Activated CD4-positive, alpha-beta T cell treated with anti-CD3 and anti-CD28 coated beads, Interleukin-2, amount 10 ng/mL, durations not matched to agents 24 days and 14 days (primary cell): ENCODE measurements at places on chromosomes 5 and 9. TPM values are rescaled to one million over a fixed set of nuclear protein-coding genes. Genes with fewer than 3 reads are reported as not detected.

OR1Q1 gene
- not detected in 2 replicates for total RNA-seq

CAPSL gene
- not detected in 2 replicates for total RNA-seq

FOXD4L3 gene
- total RNA-seq, result not detected in 2 replicates

TRAF1 gene
- total RNA-seq, result 164 and 166 TPM in 2 replicates

TAF11L5 gene
- not detected in 2 replicates for total RNA-seq

GAS1 gene
- 0.14 TPM in 2 replicates for total RNA-seq

- H3K27ac ChIP-seq, result no peak overlapping the region
- no peaks in the 10 kb centered on the region for H3K36me3 ChIP-seq
- no peak for DNase-seq
- peaks cover 6% of the 10 kb centered on the region for H3K27me3 ChIP-seq
- H3K4me3 ChIP-seq, result no peak overlapping the region
- H3K4me1 ChIP-seq, result no peaks in the 10 kb centered on the region
Observed at GRCh38 chr9:93774331-93775102, 180.6 kb downstream of the BARX1 start.

- H3K36me3 ChIP-seq, result no peaks in the 10 kb centered on the region
- no peaks in the 10 kb centered on the region for H3K4me1 ChIP-seq
- H3K27me3 ChIP-seq, result peaks cover 13% of the 10 kb centered on the region
- no peak for DNase-seq
- H3K27ac ChIP-seq, result no peak overlapping the region
Observed at GRCh38 chr5:66680221-66680620, 84.0 kb downstream of the MAST4 start.

DNA sequence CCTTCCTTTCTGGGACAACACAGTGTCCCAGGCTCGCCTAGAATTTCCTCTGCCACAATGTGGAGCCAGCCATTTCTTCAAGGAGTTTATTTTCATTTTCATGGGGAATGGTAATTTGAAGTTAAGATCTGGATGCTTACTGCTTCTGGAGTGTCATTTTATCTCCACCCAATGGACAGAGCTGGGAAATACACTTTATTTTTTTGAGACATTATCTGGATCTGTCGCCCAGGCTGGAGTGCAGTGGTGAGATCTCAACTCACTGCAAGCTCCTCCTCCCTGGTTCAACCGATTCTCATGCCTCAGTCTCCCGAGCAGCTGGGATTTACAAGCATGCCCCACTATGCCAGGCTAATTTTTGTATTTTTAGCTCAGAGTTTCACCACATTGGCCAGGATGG, 12.7 kb upstream of the THG1L start:
- H3K4me1 ChIP-seq, result peaks cover 36% of the 10 kb centered on the region
- H3K36me3 ChIP-seq, result peaks cover 2% of the 10 kb centered on the region
- peak overlapping the region; percentile 27 for H3K4me3 ChIP-seq
- DNase-seq, result peak; percentile 72
- H3K27me3 ChIP-seq, result no peaks in the 10 kb centered on the region
- H3K27ac ChIP-seq, result peak overlapping the region; percentile 35

DNA sequence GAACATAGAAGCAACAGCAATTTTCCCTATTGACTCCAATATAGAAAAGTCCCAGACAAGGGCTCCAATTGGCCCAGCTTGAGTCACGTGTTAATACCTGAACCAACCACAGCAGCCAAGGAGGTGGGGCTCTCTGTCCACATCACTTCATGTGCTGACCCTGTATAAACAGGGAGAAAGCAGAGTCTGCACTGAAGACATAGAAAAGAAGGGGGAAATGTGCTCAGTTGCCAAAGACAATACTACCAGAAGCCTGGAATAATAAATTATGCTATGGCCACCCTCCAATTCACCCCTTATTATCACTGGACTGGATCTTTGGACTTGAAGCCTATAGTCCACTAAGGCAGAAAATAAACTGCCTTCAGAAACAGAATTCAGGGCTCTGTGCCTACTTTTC, 275.4 kb downstream of the EPB41L4A start:
- peaks cover 17% of the 10 kb centered on the region for H3K27me3 ChIP-seq
- no peak for DNase-seq
- H3K36me3 ChIP-seq, result no peaks in the 10 kb centered on the region
- no peak overlapping the region for H3K27ac ChIP-seq

DNA sequence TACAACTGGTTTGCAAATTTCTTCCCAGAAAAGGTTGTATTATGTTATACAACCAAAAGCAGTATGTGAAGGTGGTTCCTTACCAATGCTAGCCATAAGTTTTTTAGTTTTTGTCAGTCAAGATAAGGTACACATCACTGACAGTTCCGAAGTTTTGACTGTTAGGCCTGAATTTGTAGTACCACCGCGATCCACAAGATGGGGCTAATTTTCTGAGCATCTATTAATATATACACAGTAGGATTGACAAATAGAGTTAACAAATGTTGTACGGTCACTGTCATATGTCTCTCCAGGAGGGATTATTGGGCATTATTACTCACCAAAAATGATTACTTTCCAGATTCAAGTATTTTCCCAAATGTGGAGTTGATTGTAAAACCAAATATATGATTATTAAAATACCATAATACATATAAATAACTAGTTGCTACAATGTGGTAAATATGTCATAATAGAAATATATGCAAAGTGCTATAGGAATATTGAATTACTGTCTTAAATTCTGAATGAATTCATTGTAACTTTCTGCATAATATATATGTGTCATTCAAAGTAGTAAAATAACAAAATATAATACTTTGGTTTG, 28.4 kb upstream of the LRRC19 start:
- peak; percentile 83 for DNase-seq
- H3K27ac ChIP-seq, result no peak overlapping the region

DNA sequence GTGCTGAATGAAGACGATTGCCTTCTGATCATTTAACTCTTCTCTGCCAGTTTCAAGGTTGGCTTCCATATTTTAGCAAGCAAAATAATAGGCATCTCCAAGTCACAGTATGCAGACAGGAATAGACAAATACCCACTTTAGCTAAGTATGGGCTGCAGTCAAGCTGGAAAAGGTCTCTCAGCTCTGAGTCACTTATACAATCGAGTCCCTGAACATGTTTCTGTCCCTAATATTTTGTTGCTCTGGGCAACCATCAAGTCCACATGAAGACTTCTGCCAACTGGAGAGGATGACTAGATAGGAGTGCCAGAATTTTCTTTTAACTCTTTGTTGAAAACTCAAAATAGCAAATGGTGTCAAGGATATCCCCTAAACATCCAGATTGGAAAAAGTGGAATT, 575.3 kb downstream of the RAB3C start:
- H3K4me3 ChIP-seq, result no peak overlapping the region
- no peaks in the 10 kb centered on the region for H3K27me3 ChIP-seq
- no peaks in the 10 kb centered on the region for H3K36me3 ChIP-seq
- peak; percentile 29 for DNase-seq

- H3K27me3 ChIP-seq, result peaks cover 14% of the 10 kb centered on the region
- no peak overlapping the region for H3K27ac ChIP-seq
- no peaks in the 10 kb centered on the region for H3K4me1 ChIP-seq
- DNase-seq, result no peak
- H3K36me3 ChIP-seq, result no peaks in the 10 kb centered on the region
Observed at GRCh38 chr5:109439590-109439989, 29.8 kb upstream of the PJA2 start.

GRCh38 chr5:158807946-158808345, 291.8 kb downstream of the EBF1 start:
- peaks cover 11% of the 10 kb centered on the region for H3K27me3 ChIP-seq
- no peak for DNase-seq
- no peak overlapping the region for H3K27ac ChIP-seq
- peaks cover 13% of the 10 kb centered on the region for H3K4me1 ChIP-seq

DNA sequence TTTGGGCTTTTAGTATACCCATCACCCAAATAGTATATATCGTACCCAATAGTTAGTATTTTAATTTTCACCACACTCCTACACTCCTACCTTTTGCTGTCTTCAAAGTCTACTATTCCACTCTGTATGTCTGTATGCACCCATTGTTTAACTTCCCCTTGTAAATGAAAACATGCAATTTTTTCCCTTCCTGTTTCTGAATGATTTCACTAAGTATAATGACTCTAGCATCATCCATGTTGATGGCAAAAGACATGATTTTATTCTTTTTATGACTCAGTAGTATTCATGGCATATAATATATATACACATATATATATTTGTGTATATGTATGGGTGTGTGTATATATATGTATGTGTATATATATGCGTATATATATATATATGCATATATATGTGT, 63.1 kb upstream of the FAM174A start:
- no peak overlapping the region for H3K4me3 ChIP-seq
- H3K27me3 ChIP-seq, result no peaks in the 10 kb centered on the region
- DNase-seq, result no peak
- H3K36me3 ChIP-seq, result no peaks in the 10 kb centered on the region
- H3K27ac ChIP-seq, result no peak overlapping the region
- no peaks in the 10 kb centered on the region for H3K4me1 ChIP-seq
